Cardiac atrium fibroblast (primary cell): ENCODE measurements at places on chromosomes 13 and 19. TPM values are rescaled to one million over a fixed set of nuclear protein-coding genes. Genes with fewer than 3 reads are reported as not detected.

NCR1 gene
- total RNA-seq = not detected in 2 replicates

WASF3 gene
- total RNA-seq = 13.4 and 27.1 TPM in 2 replicates

ZNF284 gene
- 2.4 and 4.0 TPM in 2 replicates for total RNA-seq

CEACAM1 gene
- 0.49 TPM in 1 of 2 replicates, not detected in the other for total RNA-seq

UBE2S gene
- total RNA-seq = 40.5 and 48.0 TPM in 2 replicates

KLC3 gene
- total RNA-seq = 1.1 TPM in 1 of 2 replicates, not detected in the other

ZNF723 gene
- total RNA-seq = not detected in 2 replicates

STOML3 gene
- total RNA-seq = not detected in 2 replicates

C1QTNF9 gene
- total RNA-seq = not detected in 2 replicates

CLIP3 gene
- total RNA-seq = 9.2 and 10.5 TPM in 2 replicates

EFNB2 gene
- total RNA-seq = 2.2 and 4.7 TPM in 2 replicates

ZNF562 gene
- 25.3 and 29.2 TPM in 2 replicates for total RNA-seq

LGALS7B gene
- total RNA-seq = not detected in 2 replicates

PLPPR2 gene
- total RNA-seq = 54.5 and 59.3 TPM in 2 replicates

LHB gene
- not detected in 2 replicates for total RNA-seq

GRIK5 gene
- not detected in 2 replicates for total RNA-seq

ETV2 gene
- 2.3 TPM in 1 of 2 replicates, not detected in the other for total RNA-seq
